ENCODE measurements at places on chromosomes 4 and X.
A peak's percentile ranks its signal among the peaks of the same experiment; 100 is the strongest.

- DNase-seq: peak; percentile 29
Measured at GRCh38 chr4:80362578-80363181, 27.1 kb downstream of the CFAP299 start.

DNA sequence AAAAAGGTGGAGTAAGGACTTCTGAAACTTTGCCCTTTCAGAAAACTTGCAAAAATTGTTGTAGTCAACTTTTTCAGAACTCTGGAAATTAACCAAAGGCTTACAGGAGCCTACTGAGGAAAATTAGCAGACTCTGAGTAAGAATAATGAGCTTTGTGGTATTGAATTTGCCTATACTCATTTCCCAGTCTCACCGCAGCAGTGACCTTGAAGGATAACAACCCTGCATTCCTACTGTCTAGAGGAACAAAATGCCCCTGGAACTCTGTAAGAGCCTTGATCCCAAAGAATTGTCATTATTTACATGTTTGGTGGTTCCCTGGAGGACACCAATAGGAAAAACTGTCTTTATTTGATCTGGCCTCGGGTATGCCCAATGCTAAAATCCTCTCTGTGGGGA lies 57.9 kb downstream of the MND1 start:
- DNase-seq: no peak

GRCh38 chr4:1050486-1051213 lies 39.2 kb downstream of the FGFRL1 start:
- DNase-seq: no peak

DNA sequence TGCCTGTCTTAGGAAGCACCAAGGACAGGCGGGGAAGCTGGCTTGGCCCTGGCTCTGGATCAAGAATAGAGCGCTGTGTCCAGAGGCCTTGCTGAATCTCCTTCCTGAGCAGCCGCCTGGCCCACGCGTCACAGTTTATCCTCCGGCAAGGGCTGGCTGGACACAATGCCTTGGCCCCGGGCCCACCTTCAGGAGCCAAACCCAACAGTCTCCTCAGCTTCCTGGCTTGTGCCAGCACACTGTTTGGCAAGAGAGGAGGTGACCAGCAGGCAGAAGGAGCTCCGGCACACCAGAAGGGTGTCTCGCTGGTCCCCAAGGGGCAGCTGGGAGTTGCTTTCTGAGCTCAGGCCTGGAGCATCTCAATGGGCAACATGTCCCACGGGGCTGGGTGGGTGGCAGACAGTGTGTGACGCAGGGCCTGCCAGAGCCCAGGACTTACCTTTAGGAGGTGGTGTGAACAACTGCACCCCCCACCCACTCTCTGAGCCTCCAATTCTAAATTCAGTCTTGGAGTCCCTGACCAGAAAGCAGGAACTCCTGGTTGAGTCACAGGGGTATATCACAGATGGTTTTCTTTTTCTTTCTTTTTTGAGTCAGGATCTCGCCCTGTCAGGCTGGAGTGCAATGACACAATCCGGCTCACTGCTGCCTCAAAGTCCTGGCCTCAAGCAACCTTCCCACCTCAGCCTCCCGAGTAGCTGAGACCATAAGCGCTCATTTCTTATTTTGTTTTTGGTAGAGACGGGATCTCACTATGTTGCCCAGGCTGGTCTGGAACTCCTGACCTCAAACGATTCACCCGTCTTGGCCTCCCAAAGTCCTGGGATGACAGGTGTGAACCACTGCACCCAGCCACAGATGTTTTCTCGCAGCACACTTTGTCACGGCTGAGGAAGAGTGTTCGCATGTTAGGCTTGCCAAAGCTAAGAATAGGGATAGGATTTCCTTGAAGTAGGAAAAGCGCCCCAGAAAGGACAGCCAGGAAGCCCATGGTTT lies 361.2 kb downstream of the BCOR start:
- DNase-seq: no peak

- no peak for DNase-seq
Measured at GRCh38 chr4:130995988-130996387, 1900.0 kb downstream of the C4orf33 start.

Data from GM13977 (cell line).